ENCODE measurements at places on chromosomes 16 and 17.

DNA sequence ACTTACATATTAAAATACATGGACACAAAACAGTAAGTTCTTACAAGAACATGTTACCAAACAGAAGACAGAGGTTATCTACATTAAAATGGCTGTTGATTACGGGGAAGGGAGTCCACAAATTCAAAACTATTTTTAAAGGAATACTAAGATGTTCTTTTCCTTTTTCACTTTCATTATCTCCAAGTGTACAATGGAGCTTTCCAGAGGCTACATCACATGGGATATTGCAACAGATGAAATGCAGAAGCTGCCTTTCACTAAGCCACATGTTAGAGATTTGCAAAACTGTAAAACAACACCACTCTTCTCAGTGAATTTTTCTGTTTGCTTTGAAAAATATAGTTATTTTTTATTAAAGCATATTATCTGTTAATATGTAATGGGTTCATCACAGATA lies 53.6 kb downstream of the XPO6 start:
- no peak for DNase-seq

DNA sequence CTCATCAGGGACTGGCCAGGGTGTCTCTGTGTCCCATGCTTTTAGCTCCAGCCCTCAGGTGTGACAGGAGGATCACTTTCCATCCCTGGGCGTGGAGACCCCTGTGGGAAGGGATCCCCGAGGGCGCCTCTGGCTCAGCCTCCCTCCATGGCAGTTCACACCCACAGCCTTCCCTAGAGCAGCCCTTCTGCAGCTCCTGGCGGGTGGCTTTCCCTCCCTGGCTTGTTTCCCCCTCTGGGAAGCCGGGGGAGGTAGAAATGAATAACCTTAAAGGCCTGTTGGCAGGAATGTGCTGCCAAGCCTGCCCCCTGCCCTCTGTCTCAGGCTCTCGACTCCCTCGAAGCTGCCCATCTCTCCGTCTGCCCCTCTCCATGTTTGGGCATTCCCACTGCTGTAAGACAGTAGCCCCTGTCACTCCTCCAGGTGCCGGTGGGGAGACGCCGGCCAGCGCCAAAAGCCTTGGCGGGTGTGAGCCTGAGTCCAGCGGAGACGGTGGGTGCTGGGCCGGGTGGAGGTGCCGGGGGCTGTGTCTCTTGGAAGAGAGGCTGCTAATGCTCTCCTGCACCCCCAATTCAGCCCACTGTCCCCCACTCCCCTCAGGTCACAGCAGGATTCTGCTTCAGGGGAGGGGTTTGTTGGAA lies 2.1 kb upstream of the ATP2A1 start:
- DNase-seq: no peak

DNA sequence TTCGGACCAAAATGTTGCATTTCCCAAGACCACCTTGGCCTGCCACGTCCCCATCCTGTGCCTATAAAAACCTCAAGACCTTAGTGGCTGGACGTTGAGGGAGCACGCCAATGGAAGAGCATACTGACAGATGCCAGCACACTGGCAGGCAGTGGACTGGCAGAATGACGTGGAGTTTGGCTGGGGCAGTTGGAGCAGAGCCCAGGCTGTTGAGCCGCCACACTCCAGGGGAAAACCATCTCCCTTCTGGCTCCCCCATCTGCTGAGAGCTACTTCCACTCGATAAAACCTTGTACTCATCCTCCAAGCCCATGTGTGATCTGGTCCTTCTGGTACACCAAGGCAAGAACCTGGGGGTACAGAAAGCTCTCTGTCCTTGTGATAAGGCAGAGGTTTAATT lies 494.1 kb downstream of the CDH11 start:
- no peak for DNase-seq

GRCh38 chr17:19610879-19611278 lies 37.7 kb upstream of the ALDH3A2 start:
- DNase-seq: no peak

DNA sequence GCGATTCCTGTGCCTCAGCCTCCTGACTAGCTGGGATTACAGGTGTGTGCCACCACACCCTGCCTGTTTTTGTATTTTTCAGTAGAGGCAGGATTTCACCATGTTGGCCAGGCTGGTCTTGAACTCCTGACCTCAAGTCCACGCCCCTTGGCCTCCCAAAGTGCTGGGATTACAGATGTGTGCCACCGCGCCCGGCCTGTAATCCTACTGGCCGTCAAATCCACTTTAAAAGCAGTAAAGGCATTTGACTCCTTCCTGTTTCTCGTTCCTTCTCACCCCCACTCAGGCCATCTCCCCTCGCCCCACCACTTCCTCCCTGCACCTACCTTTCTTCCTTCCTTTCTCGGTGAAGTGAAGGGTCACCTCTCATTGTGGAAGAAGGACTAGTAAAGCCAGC lies 69.4 kb upstream of the CREBBP start:
- no peak for DNase-seq

DNA sequence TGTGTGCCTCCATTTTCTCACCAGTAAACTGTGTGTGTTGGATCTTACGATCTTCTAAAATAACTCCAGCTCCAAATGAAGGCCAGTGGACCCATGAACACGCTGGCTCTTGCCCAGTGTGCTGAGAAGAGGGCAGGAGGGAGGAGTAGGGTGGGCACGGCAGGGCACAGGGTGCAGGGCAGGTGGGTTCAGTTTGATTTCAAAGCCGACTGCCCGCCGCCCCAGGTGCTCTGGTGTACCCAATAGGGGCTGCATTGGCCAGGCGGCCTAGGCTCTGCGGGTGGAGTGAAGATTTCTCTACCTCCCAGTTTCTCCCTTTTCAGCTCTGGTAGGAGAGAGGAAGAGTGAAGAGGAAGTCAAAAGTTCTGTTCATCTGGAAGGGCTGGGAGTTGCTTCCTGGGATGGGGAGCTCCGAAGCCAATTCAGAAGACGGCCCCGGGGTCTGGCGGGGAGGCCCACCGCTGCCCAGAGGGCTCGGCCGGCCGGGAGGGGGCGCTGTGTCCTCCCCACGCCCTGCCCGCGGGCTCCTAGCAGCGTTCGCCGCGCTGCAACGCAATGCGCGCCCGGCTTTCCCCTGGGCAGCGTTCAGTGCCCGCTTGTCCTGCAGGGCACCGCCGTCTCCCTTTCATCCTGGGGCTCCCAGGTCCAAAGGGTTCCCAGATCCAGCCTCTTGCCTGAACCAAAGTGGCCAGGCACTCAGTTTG lies 1.1 kb upstream of the CRHR1 start:
- DNase-seq: peak; percentile 11

DNA sequence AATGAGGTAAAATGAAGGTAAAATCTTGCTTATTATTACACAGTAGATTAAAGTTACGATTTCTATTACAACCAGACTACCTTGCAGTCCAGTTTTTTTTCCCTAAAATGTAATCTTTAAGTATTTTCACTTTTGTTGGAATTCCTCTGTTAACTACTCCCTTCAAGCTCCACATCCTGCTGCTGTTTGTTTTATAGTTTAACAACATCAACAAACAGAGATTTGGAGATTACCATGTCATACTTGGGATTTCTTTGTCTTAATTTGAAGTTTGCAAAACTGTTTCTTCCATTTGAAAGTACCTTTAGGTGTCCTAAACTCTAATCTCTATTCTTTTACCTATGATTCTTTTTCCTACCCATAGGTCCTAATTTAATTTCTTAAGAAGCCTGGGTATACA lies 83.3 kb downstream of the ABHD15 start:
- no peak for DNase-seq

GRCh38 chr17:68197091-68197996 lies 50.5 kb upstream of the AMZ2 start:
- no peak for DNase-seq

- DNase-seq: no peak
These were observed 13.2 kb downstream of the CD300LG start for GRCh38 chr17:43860077-43860725.

- DNase-seq: no peak
These were observed 58.7 kb downstream of the PLXDC1 start for GRCh38 chr17:39092692-39093230.

GRCh38 chr17:41717408-41718286 lies 5.5 kb downstream of the GAST start:
- no peak for DNase-seq

GRCh38 chr17:64192589-64192988 lies 62.6 kb upstream of the ERN1 start:
- DNase-seq: no peak

GRCh38 chr17:66629762-66630161 lies 205.2 kb upstream of the CACNG5 start:
- no peak for DNase-seq

- no peak for DNase-seq
These were observed 5.9 kb downstream of the RPUSD1 start for GRCh38 chr16:782258-782657.

GRCh38 chr17:2194889-2195335 lies 108.7 kb downstream of the SMG6 start:
- DNase-seq: no peak

DNA sequence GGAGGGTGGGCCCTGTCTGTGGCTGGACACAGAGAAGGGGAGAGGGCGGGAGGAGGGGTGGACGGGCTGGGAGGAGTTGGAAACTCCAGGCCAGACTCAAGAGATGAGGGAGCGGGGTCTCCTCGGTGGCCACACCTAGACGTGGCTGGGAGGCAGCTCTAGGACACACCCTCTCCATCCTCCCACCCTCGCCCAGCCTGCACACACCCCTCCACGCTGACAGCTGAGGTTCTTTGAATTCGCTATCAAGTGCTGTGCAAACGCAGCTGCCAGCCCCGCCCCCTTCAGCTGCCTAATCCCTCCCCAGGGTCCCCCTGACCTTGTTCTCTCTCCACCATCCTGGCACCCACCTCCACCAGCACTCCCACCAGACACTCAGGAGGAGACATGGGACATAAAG lies 48.7 kb downstream of the DNAH17 start:
- no peak for DNase-seq

- no peak for DNase-seq
These were observed 3.5 kb downstream of the CORO6 start for GRCh38 chr17:29619251-29619650.

- DNase-seq: no peak
These were observed 3.1 kb downstream of the MAF start for GRCh38 chr16:79597277-79598062.

- DNase-seq: no peak
These were observed 23.9 kb downstream of the GPR139 start for GRCh38 chr16:20049831-20050230.

DNA sequence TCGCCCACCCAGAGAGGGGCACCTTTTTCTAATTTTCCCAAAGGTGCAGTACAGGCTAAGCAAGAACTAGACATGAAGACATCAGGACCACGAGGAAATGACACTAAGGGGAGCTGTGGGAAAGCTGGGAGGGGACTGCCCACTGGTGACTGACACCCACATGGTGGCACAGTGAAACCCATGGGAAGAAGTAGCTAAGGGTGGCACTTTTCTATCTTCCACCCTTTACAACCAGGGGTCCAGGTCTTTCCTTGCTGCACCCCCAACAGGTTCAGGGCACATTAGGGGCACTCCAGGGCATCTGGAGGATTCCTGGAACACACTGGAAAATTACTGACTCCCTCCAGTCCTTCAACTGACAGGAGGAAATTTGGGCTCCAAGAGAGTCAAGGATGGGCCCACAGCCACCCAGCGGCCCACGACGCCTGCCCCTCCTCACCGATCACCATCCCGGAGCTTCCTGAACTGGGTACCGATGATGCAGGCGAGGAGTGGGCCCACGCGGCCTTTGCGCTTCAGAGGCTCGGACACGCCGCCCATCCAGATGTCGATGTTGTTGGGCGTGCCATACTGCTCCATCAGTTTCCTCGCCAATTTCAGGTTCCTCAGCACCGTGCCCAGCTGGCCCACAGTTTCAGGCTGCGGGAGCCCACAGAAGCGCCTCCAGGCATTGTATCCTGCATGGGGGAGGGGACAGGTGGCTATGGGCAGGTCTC lies 9.4 kb downstream of the MPO start:
- DNase-seq: no peak

DNA sequence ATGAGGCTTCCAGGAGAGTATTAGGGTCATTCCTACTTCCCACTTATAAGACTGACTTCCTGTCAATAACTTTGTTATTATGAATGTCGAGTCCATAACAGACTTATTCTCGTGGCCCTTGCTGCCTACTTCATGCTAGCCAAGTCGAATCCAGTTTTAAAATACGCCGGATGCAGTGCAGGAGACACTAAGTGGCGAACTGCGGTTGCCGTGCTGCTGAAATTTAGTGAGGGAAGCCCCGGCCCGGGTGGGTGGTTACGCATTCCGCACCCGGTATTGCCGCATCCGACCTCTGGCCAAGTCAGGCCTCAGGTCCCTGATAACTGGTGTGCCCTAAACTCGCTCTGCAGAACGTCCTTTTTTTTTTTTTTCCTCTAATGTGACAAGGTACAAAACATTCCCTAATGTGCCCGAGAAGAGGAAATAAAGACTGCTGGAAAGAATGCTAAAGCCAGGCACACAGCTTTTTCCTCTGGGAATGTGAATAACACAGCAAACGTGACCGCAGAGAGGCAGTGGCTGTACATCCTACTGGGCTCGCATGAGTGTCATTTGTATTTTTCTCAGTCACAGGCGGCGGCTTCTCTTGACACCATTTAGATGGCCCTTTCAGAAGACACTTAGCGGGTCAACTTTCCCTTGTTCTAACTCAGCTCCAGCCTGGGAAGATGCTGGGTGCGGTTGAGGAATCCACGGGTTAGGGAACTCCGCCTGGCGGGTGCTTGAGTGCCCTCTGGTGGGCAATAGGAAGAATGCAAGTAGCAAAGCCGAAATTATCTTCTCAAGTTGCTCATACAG lies 7.1 kb upstream of the AKTIP start:
- peak; percentile 36 for DNase-seq

- no peak for DNase-seq
These were observed 25.7 kb downstream of the MRM1 start for GRCh38 chr17:36627101-36627500.

GRCh38 chr16:1550069-1550468 lies 16.6 kb downstream of the TMEM204 start:
- DNase-seq: no peak

GRCh38 chr17:44362459-44362948 lies 1.1 kb downstream of the FAM171A2 start:
- DNase-seq: no peak

DNA sequence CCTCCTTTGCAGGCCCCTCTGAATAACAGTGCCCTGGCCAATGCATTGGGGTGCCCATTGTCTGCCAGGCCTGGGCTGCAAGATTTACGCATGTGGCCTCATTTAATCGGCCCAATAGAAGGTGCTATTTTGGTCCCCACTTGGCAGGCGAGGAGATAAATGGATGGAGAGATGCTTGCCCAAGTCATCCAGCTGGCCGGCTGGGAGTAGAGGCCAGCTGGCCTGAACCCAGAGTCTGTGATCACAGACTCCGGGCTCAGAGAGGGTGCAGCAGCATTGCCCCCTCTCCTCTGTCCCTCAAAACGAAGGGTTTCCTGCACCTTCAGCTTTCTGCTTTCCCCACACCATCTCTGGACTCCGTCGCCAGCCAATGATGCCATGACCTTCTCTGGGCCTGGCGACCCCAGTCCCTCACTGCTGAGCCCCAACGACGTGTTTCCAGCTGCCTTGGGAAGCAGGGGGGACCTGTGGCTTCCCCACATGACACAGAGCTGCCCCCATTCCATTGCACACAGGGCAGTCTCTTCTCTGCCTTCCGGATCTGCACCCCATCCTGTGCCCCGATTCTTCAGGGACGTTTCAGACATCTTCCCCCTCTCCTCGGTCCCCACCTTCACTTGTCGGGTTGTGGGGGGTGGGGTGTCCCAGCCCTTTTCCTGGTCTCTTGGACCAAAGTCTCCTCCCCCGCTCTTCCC lies 3.5 kb upstream of the ADGRG1 start:
- DNase-seq: no peak

GRCh38 chr17:79677646-79678045 lies 53.1 kb upstream of the ENPP7 start:
- no peak for DNase-seq

Data from CD4-positive, alpha-beta T cell (primary cell).